ENCODE measurements at places on chromosomes 16 and 17. TPM values are rescaled to one million over a fixed set of nuclear protein-coding genes. Genes with fewer than 3 reads are reported as not detected.
A peak's percentile ranks its signal among the peaks of the same experiment; 100 is the strongest.

DNA sequence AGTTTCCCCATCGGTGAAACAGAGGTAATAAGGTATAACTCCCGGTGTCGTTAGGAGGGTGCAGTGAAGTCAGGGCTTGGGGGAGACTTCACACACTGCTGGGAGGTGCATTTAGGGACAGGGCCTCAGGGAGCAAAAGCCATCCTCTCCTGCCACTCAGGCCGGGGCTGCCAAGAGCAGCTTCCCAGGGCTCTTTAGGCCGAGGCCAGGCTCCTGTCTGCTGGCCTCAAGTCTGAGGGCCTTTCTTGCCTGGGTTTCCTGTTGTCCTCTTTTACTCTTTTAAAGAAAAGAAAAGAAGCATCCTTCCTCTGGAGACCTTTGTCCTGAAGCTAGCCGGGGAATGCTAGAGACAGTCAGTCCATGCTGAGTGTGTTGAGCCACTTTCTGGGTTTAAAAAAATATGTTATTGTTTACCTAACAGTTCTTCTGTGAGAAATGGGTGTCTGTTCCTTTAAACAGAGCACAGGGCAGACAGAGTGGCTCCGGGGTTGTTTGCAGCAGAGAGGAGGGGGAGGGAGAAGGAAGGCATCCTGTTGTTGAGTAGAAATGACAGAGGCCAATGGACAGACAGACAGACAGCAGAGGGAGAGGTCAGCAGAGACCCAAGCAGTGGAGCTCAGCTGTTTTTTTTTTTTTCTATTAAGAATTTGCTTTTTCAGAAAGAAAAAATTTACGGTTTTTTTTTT is 79.1 kb downstream of the C17orf67 start:
- DNase-seq = peak; percentile 33
- no peak overlapping the region for H3K4me3 ChIP-seq
- H3K27me3 ChIP-seq = no peaks in the 10 kb centered on the region
- H3K36me3 ChIP-seq = no peaks in the 10 kb centered on the region
- H3K4me1 ChIP-seq = peaks cover 9% of the 10 kb centered on the region

NUPR1 gene
- not detected for total RNA-seq

GRCh38 chr16:77943801-77944200 is 78.5 kb upstream of the CLEC3A start:
- DNase-seq = no peak
- H3K27ac ChIP-seq = no peak overlapping the region
- no peaks in the 10 kb centered on the region for H3K36me3 ChIP-seq
- H3K4me1 ChIP-seq = peaks cover 2% of the 10 kb centered on the region

DNA sequence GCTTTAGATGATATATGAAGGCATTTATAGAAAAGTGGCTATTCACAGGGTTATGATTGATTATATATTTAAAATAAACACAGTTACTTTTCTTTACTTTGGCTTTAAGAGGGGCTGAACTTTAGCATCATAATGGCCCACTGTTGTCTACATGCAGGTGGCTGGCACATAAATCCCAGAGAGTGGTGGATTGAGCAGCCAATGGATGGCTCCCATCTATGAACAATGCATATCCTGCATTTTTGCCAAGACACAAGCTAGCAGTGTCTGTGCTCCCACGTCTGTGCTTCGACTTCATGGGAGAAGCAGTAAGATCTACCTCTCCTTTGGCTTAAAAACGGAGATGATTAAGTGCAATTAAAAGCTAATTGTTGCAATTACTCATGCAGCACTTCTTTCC is 373.2 kb upstream of the CDH11 start:
- H3K27ac ChIP-seq = no peak overlapping the region
- no peaks in the 10 kb centered on the region for H3K27me3 ChIP-seq

GRCh38 chr16:35744084-35744483 is 2284.7 kb downstream of the TP53TG3F start:
- DNase-seq = no peak
- no peaks in the 10 kb centered on the region for H3K27me3 ChIP-seq
- no peak overlapping the region for H3K27ac ChIP-seq
- no peaks in the 10 kb centered on the region for H3K4me1 ChIP-seq
- H3K4me3 ChIP-seq = no peak overlapping the region

GRCh38 chr16:22648141-22648540 is 137.4 kb downstream of the NPIPB5 start:
- no peaks in the 10 kb centered on the region for H3K27me3 ChIP-seq
- H3K4me3 ChIP-seq = no peak overlapping the region
- H3K27ac ChIP-seq = no peak overlapping the region
- no peaks in the 10 kb centered on the region for H3K36me3 ChIP-seq
- no peaks in the 10 kb centered on the region for H3K4me1 ChIP-seq
- DNase-seq = no peak

DNA sequence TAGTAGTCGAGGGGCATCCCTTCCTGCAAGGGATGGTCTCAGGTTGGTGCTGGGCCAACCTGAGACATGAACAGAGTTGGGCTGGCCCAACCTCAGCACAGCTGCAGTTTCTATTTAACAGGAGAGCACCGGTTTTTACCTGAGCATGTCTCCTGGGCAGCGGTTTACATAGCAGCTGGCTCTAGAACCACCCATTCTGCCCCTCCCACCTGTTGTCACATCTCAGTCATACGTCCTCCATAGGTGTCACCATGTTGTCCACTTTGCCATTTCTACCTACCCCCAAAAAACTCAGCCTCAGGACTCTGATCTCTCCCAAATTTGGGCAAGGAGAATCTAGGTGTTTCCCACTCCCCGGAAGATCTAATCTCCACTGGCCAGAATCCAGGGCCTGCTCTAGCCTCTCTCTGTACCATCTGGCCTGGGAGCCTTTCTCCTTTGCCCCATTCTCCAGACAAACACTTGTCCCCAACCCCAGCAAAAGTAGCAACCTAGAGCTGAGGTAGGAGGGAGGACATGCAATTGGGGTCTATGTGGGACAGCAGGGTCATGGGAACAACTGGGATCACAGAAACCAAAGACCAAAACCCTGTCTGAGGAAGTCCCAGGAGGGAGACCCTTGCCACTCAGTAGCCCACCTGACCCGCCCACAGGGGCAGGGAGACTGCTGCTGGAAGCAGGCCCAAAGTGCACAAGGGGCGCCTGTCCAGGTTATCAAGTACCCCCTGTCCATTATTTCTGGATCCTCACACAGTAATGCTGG is 19.1 kb downstream of the ETV4 start:
- DNase-seq = no peak
- H3K4me3 ChIP-seq = no peak overlapping the region
- H3K27ac ChIP-seq = 0 out of 2 replicates have a peak overlapping the region, but pooled peaks have one; percentile 64
- peaks cover 55% of the 10 kb centered on the region for H3K4me1 ChIP-seq

PRSS21 gene
- total RNA-seq = 2.4 TPM

DNA sequence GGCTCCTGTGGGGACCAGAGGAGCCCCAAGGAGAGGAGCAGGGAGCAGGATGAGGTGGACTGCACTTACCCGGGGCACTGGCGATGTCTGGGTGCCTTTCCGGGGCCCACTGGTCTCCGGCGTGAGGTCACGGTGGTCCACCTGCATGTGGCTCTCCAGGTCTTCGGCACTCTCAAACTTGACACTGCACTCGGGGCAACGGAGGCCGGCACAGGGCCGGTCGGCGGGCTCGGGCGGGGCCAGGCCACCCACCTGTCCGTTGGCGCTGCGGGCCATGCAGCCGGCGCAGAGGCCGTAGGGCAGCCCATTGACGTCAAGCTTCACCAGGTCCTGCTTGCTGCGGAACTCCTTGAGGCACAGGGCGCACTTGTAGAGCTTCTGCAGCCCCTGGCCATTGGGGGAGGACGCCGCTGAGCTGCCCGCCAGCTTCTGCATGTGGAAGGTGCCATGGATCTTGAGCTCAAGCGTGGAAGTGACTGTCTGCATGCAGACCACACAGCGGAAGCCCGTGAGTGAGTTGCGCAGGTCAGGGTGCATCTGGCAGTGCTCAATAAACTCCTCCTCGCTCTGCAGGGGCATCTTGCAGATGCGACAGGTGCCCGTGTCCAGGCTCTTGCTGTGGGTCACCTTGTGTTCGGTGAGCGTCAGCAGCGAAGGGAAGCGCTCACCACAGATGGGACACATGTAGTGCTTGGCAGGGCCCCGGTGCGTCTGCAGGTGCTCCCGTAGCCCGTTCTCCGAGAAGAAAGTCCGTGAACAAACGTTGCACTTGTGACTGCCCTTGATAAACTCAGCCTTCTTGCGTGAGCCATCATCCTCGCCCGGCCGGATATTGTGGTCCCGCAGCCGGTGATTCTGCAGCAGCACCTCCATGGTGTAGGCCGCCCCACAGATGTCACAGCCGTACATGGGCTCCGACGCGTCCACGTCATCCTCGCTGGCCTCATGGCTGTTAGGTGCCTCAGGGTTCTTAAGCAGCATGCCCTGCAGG is 220.0 kb downstream of the ZNF423 start:
- H3K4me3 ChIP-seq = no peak overlapping the region
- H3K27ac ChIP-seq = no peak overlapping the region
- peaks cover 9% of the 10 kb centered on the region for H3K4me1 ChIP-seq
- no peak for DNase-seq
- no peaks in the 10 kb centered on the region for H3K27me3 ChIP-seq

DNA sequence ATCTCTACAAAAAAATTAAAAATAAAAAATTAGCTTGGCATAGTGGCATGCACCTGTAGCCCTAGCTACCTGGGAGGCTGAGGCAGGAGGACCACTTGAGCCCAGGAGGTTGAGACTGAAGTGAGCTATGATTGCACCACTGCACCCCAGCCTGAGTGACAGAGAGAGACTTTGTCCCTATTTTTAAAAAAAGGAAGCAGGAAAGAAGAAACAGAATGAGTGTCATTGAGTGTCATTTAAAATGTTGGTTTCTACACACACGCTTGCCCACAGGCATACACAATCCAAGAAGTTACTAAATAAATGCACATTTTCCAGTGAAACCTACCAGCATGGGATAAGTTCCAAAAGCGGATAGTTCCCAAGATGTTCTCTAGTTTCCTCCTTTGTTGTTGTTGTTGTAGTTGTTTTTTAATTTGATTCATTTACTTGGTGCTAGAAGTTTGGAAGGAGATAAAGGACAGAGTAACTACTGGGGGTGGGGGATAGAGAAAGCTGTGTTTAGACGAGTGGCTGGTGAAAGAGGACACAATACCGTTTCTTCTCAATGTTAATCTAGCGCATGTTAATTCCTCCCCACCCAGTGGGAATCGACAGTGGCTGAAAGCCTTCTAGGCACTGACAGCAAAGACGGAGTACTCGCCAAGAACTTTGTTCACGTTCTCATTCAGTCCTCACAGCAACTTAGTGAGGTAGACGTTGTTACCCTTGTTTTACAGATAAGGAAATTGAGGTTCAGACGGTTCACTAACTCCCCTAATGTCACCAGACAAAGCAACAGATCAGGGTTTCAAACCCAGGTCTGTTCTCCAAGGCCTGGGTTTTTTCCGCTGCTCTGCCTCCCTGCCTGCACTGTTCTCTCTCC is 17.3 kb downstream of the MRPS23 start:
- 0 out of 2 replicates have a peak overlapping the region, but pooled peaks have one; percentile 23 for H3K27ac ChIP-seq
- H3K4me1 ChIP-seq = peaks cover 15% of the 10 kb centered on the region
- no peaks in the 10 kb centered on the region for H3K36me3 ChIP-seq
- no peak for DNase-seq

GRCh38 chr17:64261417-64262145 is 1.5 kb downstream of the TEX2 start:
- peaks cover 26% of the 10 kb centered on the region for H3K27me3 ChIP-seq
- peak overlapping the region; percentile 92 for H3K4me3 ChIP-seq
- H3K27ac ChIP-seq = no peak overlapping the region
- no peaks in the 10 kb centered on the region for H3K36me3 ChIP-seq

GRCh38 chr16:86241681-86242080 is 268.6 kb upstream of the FOXF1 start:
- no peak overlapping the region for H3K4me3 ChIP-seq
- no peaks in the 10 kb centered on the region for H3K36me3 ChIP-seq
- no peak overlapping the region for H3K27ac ChIP-seq
- peaks cover 19% of the 10 kb centered on the region for H3K4me1 ChIP-seq
- peak; percentile 17 for DNase-seq

DNA sequence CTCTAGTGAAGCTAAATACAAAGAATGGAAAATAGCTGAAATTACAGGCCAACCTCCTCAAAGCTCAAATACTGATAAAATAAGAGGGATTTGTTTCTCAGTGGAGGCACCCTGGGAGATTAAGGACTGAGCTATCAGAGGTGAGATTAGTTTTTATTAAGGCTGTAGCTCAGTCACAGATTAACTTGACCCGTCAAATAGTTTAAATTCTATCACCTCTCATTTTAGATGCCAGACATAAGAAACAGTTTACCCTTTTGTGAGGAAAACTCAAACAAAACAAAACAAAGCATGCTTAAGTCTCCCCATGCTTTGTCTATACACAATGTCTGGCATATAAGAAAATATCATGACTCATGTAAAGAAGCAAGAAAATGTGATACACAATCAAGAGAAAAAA is 208.3 kb upstream of the PMFBP1 start:
- H3K36me3 ChIP-seq = 0 out of 2 replicates have a peak, but pooled peaks cover 1% of the 10 kb centered on the region
- H3K4me1 ChIP-seq = no peaks in the 10 kb centered on the region
- no peaks in the 10 kb centered on the region for H3K27me3 ChIP-seq
- H3K27ac ChIP-seq = no peak overlapping the region
- peak; percentile 8 for DNase-seq
- H3K4me3 ChIP-seq = no peak overlapping the region

GRCh38 chr17:26765860-26766709 is 527.8 kb upstream of the WSB1 start:
- H3K36me3 ChIP-seq = peaks cover 8% of the 10 kb centered on the region
- H3K4me3 ChIP-seq = no peak overlapping the region
- no peak for DNase-seq
- H3K4me1 ChIP-seq = no peaks in the 10 kb centered on the region
- H3K27me3 ChIP-seq = no peaks in the 10 kb centered on the region
- H3K27ac ChIP-seq = no peak overlapping the region

DNA sequence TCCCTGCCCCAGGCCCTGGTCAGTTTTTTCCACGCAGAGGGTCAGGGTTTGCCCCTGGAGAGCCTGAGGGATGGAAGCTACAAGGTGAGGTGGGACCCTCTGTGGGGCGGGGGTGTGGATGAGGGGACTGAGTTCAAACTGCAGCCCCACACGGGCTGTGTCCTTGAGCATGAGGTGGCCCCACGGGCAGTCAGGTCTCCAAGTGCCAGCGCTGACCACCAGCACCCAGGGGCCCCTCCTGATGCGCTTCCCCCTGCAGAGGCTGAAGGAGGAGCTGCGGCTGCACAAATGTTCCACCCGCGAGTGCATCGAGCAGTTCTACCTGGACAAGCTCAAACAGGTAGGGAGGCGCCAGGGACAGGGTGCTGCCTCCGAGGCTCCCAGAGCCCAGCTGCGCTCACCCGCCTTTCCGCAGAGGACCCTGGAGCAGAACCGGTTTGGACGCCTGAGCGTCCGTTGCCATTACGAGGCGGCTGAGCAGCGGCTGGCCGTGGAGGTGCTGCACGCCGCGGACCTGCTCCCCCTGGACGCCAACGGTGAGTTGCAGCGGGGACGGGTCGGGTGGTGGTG is 4.3 kb downstream of the TSR3 start:
- no peak overlapping the region for H3K4me3 ChIP-seq
- no peaks in the 10 kb centered on the region for H3K36me3 ChIP-seq
- no peak overlapping the region for H3K27ac ChIP-seq
- no peaks in the 10 kb centered on the region for H3K27me3 ChIP-seq
